Activated naive CD4-positive, alpha-beta T cell treated with anti-CD3 and anti-CD28 coated beads, Interleukin-2, amount 50 U/mL, for 72 hours (primary cell): ENCODE measurements at places on chromosomes 4 and X.

DNA sequence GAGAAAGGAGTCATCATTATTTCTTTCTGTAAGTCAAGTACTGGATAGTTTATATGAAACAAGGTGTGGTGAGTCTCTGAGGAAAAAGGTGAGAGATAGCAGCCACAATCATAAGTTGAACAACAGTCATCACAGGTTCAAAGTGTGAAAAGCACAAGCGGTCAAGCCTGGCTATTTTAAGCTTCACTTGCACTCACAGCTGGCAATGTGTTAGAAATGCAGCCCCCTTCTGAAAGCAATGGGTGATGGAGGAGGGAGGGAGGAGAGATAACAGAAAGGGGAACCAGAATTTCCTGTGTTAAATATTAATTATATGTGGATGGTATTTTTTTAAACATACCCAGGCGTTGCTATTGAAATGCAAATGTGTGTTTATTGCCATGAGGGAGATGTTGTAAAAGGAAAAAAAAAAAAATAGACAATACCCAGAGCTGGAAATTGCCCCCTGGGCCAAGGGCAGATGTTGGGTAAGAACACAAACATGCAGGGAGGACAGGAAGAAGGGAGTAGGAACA lies 26.9 kb upstream of the BMP3 start:
- no peak for DNase-seq

DNA sequence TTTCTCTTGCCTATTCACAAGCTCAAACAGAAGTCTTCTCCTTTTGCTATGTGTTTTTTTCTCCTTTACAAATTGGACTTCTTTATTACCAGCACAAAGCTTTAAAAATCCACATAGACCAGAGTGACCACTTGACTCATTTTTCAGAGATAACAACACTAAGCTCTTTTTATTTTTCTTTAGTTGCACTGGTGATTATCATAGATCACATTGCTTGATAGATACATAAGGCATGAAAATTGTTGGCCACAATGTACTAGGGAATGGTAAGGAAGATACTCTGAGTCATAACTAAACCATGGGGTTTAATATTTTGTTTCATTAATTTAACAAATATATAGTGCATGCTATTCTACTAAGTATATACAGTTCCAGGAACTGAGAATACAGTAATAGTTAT lies 159.0 kb downstream of the GASK1B start:
- no peak for DNase-seq

GRCh38 chrX:53283567-53283966 lies 2.2 kb upstream of the IQSEC2 start:
- DNase-seq = no peak

DNA sequence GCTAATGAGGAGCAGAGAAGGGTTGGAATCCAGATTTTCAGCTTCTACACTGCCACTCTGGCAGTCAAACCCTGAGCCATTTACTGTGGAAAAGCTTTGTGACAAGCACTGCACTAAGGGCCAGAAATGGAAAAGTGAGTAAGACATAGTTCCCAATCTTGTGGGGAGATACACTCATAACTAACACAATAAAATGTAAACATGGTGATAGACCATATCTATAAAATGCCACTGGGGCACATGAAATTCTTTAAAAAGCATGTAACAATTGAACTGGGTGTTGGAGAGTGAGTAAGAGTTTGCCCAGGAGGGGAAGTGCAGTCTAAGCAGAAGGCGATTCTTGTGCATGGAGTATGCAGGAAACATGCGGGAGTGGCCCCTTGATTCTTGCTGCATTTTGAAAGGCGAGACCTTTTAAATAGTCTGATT lies 32.0 kb upstream of the ANXA5 start:
- no peak for DNase-seq

DNA sequence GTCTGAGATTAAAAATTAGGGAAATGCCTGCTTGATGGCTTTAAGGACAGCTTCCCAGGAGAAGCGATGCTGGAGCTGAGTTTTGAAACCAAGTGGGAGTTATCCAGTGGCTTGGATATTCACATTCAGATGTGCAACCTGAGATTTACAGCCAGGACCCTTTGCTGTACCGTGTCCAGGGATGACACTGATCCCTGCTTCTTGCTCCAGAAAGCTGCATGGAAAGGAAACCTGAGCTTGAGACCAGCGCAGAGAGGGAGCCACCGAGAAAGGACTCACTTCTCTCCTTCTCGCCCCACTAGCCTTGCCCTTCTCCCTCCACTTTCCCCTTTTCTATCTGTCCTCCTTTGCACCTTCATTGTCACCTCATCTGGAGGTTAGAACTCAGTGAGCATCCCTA lies 254.5 kb upstream of the PPARGC1A start:
- DNase-seq = no peak

GRCh38 chr4:113645771-113646441 lies 115.6 kb downstream of the CAMK2D start:
- DNase-seq = no peak

DNA sequence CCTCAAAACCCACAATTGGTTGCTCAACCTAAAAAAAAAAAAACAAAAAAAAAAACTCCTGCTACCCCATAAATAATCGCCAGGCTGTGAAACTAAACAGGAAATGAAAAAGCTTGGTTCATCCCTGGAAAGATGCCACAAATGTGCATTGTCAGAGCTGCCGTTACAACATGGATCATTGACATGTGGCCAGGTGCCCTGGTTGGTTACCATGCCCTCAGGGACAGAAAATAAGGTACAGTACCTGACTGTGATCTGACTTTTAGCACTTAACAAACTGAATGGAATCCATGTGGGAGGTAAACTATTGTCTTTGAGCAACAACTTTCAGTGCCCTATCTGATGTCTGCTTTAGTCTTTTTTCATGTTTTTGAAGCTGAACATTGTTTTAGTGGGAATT lies 118.0 kb upstream of the RPL34 start:
- DNase-seq = no peak

DNA sequence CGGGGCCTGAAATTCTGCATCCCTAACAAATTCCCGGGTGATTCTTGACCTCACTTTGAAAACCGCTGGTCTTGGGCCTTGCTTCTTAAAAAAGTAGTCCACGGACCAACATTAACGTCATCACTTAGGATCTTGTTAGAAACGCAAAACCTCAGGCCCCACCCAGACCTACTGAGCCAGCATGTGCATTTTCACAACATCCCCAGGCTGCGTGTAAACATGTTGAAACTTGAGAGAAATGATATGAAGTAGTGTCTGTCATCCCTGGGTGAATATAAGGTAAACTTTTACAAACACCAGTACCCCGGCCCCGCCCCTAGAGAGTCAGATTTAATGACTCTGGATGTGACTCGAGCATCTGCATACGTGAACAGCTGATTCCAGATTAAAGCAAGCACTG lies 33.7 kb downstream of the SORBS2 start:
- DNase-seq = no peak

- no peak for DNase-seq
Observed at GRCh38 chrX:42664680-42665079, 113.3 kb downstream of the PPP1R2C start.

DNA sequence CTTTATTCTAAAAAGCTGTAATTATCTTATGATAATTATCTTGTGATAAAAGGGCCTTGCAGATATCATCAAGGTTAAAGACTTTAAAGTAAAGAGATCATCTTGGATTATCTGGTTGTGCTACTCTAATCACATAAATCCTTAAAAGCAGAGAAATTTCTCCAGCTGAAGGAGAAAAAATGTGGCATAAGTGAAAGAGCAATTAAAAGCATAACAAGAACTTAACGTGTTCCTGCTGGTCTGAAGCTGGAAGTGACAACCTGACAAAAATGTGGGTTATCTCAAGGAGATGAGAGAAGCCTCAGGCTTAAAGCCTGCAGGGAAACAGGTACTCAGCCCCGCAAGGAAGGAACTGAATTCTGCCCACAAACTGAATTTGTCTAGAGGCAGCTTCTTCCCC lies 449.1 kb upstream of the NDST4 start:
- no peak for DNase-seq

DNA sequence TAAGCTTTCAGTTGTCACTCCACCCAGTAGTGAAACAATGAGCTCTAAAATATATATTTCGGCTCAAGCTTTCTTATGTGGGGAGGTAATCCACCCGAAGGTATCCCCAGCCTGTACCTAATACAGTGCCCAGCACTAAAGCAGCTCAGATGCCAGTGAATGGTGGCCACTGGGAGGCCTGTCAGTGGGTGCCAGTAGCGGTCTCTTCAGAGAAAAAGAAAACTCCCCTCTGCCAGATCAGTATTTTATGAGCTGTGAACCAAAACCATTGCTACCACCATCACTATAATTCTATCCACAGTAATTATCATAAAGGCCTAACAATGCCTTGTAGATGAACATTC lies 835 bp upstream of the NFKB1 start:
- no peak for DNase-seq

DNA sequence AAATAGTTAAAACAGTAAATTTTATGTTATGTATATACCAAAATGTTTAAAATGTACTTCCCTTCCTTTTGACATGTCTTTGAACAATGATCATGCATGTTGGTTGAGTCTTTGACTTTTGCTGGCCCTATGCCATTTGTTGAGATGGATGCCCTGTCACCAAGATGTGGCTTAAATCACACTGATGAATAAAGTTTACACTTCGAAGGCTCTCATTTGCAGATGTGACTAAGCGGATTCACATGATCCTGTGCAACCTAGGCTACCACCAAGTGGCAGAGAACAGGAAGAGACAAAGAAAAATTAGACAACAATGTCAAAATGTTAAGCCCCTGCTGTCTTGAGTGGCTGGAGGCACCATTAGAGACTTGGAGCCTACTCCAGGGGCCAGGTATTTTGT lies 139.9 kb downstream of the RAB28 start:
- no peak for DNase-seq

GRCh38 chr4:128930051-128930450 lies 120.6 kb downstream of the JADE1 start:
- no peak for DNase-seq

- DNase-seq = no peak
Observed at GRCh38 chr4:24850674-24851073, 55.3 kb downstream of the SOD3 start.

- no peak for DNase-seq
Observed at GRCh38 chr4:43242606-43243005, 350.1 kb downstream of the GRXCR1 start.

- DNase-seq = no peak
Observed at GRCh38 chrX:103847174-103847870, 15.3 kb upstream of the RAB9B start.

GRCh38 chr4:38323141-38323641 lies 340.8 kb upstream of the KLF3 start:
- DNase-seq = no peak

DNA sequence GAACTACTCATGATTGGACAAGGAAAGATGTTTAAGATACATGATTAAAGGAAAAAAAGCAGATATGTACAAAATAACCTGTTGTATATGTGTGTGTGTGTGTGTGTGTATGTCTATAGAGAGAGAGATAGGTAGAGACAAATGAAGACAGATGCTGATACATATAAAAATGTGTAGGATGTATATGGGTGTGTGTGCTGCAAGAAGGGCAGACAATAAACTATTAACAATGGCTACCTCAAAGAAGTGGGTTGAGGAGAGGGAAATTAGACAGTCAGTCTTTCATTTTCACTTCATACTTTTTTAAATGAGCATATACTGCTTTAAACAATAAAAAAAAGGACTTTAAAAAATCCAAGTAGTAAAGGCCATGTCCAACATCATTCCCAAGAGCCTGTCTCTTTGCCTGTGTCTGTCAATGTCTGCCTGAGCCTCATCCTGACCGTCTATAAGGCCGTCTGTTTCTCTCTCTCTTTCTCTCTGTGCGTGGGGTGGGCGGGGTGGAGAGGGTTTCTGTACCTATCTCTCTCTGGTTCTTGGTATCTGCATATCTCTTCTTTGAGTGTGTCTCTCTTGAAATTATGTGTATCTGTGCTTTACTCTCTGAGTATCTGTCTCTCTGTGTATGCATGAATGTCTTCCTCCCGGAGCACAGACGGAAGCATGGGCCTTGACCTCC lies 62.8 kb downstream of the LRBA start:
- no peak for DNase-seq
